ENCODE measurements at places on chromosomes 1 and 21.

GRCh38 chr1:155004352-155005075 lies 1.9 kb downstream of the ZBTB7B start:
- DNase-seq, result no peak

DNA sequence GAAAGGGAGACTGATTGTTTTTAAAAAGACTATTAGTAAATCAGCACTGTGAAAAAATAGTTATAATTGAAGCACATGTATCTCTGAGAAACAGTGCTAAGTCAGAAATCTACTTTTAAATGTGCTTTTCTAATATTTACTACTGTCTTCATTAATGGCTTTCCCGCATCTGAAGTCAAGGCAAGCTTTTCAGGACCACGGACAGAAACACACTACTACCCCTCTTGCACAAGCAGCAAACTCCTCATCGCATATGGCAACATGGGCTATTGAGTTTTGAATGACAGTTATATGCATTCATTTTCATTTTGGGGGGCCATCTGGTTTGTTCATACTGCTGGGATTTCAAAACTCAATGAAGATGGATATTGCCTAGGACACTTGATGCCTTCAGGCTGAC lies 433.4 kb upstream of the CAMK1G start:
- no peak for DNase-seq

GRCh38 chr1:158013840-158014730 lies 20.6 kb downstream of the KIRREL1 start:
- DNase-seq, result no peak

DNA sequence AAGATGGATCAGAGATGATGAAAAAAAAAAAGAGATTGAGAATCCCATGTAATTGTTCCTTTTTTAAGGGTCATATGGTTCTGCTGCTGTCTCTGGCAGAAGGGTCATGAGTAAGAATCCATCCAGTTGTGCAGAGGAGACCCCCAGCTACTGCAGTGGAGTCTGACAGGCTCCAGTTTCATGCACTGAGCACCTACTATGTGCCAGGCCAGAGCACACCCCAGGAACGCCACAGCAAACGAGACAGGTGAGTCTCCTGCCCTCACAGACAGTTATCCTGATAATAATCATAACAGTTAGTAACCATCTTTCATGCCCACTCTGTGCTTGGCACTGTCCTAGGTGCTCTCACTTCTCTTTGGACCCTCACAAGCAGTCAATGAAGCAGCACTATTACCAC lies 420.0 kb downstream of the MATN1 start:
- DNase-seq, result no peak

GRCh38 chr21:33070744-33070997 lies 730 bp downstream of the OLIG1 start:
- DNase-seq, result no peak

DNA sequence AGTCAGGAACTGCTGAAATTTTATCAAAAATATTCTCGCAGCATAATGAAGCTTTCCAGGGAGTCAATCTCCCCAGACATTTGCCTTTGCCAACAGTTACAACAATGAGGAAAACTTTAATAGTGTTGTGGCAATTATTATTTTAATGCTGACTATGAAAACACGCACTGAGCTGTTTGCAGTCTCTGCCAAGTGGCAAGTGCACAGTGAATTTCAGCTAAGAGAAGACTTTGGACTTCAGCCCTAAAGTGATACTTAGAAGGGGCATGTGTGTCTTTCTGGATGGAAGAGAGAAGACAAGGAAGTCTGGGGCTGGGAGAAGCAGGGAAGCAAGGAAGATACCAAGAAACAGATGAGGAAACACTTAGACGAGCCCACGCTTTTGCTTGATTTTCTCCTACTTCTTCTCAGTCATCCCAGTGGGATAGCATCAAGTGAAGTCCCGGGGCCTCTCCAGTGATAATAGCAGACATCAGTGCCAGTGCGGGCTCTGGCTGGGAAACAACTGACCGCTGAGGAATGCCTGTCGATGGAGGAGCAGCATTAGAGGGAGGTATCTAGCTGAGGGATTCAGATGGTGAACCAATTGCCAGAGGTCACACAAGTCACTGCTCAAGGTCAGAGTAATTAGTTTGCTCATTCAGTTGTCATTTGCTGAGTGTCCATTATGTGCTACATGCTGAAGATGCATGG lies 196.3 kb downstream of the TTLL7 start:
- no peak for DNase-seq

GRCh38 chr1:5815211-5815610 lies 177.0 kb downstream of the NPHP4 start:
- no peak for DNase-seq

DNA sequence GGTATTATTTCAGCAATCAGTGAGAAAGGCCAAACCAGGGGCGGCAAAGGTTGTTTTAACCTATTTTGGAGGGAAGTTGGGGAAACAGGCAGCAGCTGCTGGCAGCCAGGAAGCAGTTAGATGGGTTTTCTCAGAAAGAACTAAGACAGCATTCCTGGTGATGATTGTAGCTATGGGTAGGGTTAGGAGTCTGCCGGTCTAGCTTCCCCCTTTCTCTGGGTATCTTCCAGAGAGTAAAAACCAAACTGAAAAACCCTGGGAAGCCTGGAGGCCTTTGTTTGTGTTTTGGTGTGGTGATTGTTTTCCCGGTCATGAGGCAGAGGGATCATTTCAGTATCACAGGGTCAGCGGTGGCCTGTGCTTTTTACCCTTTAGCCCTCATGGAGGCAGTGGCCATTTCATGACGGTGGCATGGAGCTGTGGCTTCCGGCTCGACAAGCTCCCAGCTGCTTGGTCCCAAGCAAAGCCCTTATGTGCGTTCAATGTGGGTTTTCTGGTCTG lies 19.5 kb upstream of the TNFRSF1B start:
- DNase-seq, result no peak

- no peak for DNase-seq
These were observed 31.0 kb upstream of the LHX4 start for GRCh38 chr1:180199018-180199417.

DNA sequence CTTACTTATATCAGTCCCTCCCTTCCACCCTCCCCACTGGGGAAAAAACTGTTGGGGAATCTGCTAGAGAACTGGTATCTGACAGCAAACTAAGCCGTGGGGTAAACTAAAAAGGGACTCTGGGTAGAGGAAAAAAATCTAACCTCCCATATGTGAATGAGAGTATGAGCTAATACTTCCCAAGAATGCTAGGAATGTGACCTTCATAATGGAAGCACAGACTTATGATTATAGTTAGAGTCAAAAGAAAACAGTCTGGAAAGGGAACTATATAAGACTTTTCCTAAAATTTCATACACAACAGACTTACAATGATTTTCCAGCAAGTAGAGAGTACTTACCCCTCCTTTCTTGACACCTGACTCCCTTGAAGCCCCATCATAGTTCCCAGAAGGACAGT lies 23.0 kb upstream of the RBBP5 start:
- DNase-seq, result no peak

- DNase-seq, result no peak
These were observed 6.6 kb upstream of the RNU1-2 start for GRCh38 chr1:16888860-16889816.

GRCh38 chr1:47986761-47987200 lies 10.4 kb downstream of the TRABD2B start:
- no peak for DNase-seq

- DNase-seq, result no peak
These were observed 78.3 kb downstream of the NCAM2 start for GRCh38 chr21:21076491-21076890.

DNA sequence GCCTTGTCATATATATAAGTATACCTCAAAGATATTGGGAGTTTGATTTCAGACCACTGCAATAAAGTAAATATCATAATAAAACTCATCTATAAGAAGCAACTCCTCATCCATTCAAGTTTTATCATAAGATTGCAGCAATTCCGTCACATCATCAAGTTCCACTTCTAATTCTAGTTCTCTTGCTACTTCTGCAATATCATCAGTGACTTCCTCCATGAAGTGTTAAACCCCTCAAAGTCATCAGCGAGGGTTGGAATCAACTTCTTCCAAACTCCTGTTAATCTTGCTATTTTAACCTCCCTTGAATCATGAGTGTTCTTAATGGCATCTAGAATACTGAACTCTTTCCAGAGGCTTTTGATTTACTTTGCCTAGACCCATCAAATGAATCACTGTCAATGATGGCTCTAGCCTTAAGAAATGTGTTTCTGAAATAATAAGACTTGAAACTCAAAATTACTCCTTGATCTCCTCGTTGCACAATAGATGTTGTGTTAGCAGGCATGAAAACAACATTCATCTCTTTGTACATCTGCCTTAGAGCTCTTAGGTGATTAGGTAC lies 88.3 kb downstream of the RPE65 start:
- DNase-seq, result no peak

GRCh38 chr21:38775733-38776132 lies 30.0 kb upstream of the ETS2 start:
- no peak for DNase-seq

- DNase-seq, result no peak
These were observed 9.2 kb upstream of the PADI1 start for GRCh38 chr1:17195731-17196130.

- DNase-seq, result no peak
These were observed 87.6 kb downstream of the DRAM2 start for GRCh38 chr1:111052246-111052645.

DNA sequence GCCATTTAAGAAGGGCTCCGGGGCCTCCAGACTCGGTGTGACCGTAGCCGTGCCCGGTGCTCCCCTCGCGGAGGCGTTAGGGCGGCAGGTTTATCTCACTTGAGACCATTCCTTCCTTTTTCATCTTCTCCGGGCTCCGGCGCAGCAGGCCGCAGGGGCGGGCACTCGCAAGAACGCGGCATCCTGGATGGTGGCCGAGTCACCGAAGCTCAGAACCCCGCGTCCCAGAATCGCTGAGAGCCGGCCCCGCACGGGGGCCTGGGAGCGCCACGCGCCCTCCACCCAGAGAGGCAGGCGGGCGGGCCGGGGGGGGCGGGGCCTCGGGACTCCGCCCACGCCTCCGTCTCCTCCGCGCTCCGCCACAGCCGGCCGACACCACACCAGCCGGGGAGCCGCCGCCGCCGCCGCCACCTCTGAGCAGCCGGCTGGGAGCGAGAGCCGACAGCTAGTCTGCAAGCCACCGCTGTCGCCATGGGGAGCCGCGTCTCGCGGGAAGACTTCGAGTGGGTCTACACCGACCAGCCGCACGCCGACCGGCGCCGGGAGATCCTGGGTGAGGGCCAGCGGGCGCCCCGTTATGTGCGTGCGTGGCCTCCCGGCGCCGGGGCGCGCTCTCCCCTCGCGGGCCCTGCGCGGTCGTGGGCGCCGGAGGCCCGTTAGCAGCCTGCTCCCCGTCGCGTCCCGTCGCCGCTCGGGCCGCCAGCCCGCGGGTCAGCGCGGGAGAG lies at the start of gene DEGS1:
Gene DEGS1, plus strand, starts transcription at position 375 of the 725 bp plus-strand sequence. Its CDS starts 97 bp downstream, at position 472.
- peak; percentile 88 for DNase-seq

GRCh38 chr1:236795757-236796667 lies 920 bp downstream of the MTR start:
- no peak for DNase-seq

- DNase-seq, result no peak
These were observed 64.7 kb downstream of the MPZL1 start for GRCh38 chr1:167786502-167786901.

GRCh38 chr1:169245706-169246105 lies 121.9 kb downstream of the NME7 start:
- DNase-seq, result no peak

- DNase-seq, result no peak
These were observed 90.6 kb downstream of the ATP6V1G3 start for GRCh38 chr1:198449727-198450433.

GRCh38 chr1:33280091-33280661 lies 23.9 kb downstream of the ZNF362 start:
- DNase-seq, result no peak

- no peak for DNase-seq
These were observed 70.4 kb upstream of the GREM2 start for GRCh38 chr1:240682166-240682858.

Measured in GDM1 (cell line).